Stimulated activated CD4-positive, alpha-beta T cell treated with anti-CD3 and anti-CD28 coated beads, Interleukin-4, amount 100 ng/mL, for 24 hours (primary cell): ENCODE measurements at places on chromosomes 11 and 22.

DNA sequence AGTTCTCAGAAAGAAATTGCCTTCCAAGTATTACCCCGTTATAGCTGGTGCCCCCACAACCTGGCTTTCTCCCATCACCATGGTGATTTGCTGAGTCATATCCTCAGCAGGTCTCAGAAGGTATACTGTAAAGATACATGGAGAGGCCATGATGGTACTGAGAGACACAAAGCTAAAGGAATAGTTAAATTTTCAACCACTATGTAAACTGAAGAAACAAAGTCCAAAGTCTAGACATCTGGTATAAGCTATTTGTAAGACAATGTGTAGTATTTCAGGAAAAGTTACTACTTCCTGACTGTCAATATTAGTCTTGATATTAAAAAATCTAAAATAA lies 377.1 kb downstream of the DCDC1 start:
- DNase-seq = no peak

- DNase-seq = no peak
Observed at GRCh38 chr11:27437829-27438594, 34.6 kb downstream of the LGR4 start.

GRCh38 chr22:38981005-38981991 lies 849 bp upstream of the APOBEC3B start:
- DNase-seq = no peak

DNA sequence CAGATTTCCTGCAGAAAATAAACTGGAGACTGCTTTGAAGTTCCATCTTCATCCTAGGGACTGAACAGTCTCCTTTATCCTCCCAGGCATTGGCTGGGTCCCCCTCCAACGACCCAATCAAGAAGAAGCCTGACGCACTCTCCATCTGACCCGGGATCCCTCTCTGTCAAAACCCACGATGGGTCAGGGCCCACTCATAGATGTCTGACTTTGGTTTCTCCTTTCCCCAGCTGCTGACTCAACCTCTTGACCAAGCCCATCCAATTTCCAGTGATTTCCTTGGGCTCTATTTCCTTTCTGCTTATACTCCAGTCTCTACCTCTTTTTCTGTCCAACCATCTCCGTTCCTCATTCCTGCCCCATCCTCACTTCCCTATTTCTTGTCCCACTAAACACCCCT lies 189.7 kb downstream of the MIAT start:
- no peak for DNase-seq

- no peak for DNase-seq
Observed at GRCh38 chr11:34475656-34476055, 36.9 kb downstream of the CAT start.
